ENCODE measurements at places on chromosomes 6 and 20.

GRCh38 chr20:47024461-47024937 is 129.9 kb downstream of the EYA2 start:
- no peak for DNase-seq

DNA sequence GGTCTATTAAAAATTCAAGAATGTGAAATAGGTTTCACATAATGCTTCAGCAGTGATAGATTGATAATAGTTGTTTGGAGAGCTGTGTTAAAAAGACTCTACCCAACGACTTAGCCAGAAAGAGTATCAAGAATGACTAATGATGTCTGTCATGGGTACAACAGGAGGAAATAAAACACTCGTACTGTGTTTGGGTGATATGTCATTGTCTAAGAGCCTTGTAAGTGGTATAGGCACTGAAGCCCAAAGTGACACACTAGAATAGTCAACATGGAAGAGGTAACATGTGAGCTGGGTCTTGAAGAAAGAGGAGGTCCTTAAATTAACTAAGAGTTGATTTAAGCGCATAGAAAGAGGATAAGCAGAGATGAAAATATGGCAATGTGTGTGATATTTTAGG is 471.8 kb upstream of the MAN1A1 start:
- no peak for DNase-seq

GRCh38 chr20:57749131-57749690 is 39.4 kb upstream of the PMEPA1 start:
- no peak for DNase-seq

GRCh38 chr6:170153436-170154319 is 137.2 kb downstream of the DLL1 start:
- DNase-seq: no peak

GRCh38 chr6:127879685-127880084 is 21.2 kb downstream of the THEMIS start:
- DNase-seq: no peak

DNA sequence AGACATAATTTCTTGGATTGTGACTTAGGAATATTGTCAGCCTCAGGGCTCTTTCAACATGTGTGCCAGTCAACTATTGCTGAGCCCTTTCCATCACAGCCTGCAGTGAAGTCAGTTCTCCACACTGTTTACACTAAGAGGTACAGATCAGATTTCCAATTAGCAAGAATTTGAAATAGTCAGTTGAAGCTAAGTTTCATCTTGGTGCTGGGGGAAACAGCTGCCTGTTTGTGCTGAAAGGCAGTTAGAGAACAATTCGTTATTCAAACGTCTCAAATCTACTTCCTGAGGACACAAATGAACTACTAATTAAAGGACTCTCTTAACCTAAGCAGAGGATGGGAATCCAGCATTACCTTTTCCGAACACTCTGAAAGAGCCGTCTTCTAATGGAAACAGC is 25.9 kb downstream of the ADGRF1 start:
- no peak for DNase-seq

DNA sequence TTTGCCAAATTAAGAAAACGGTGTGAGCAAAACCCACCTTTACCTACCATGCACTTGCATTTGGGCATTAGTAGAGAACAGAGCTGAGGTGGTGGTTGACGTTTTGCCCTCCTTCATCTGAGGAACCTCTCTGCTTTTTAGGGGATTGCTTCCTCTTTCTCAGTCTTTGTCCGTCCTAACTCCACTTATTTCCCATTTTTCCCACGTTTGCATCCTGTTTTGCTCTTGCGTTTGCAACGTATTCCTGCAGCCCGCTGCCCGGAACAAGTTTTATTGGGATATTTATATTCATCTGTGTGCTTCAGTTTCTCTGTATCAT is 374 bp upstream of the SERINC1 start:
- no peak for DNase-seq

DNA sequence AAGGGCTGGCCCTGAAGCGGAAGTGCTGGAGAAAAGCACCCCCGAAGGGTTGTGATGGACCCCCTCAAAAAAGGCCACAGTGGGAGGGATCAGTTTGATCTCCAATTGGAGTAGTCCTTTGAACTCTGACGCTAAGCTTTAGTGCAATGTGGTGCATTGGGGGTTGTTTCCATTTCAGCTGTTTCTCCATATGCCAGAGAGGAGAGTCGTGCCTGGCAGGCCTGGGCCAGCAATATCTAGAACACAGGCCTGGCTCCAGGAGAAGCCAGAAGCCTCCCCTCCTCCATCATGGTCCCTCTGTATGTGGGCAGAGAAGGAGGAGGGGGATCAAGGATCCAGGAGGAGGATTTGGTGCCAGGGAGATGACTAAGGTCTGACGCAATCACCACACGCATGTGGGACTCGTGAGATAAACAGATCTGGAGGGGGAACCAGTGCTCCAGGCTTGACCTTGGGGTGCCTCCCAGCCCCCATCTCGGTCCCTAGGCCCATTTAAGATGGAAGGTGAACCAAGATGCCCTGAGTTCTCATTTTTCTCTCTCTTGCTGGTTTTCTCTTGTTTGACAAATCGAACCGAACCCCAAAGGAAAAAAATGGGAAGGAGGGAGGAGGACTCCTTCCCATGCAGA is 517.4 kb upstream of the JARID2 start:
- DNase-seq: no peak

GRCh38 chr6:36825994-36826393 is 13.2 kb downstream of the CPNE5 start:
- DNase-seq: no peak

DNA sequence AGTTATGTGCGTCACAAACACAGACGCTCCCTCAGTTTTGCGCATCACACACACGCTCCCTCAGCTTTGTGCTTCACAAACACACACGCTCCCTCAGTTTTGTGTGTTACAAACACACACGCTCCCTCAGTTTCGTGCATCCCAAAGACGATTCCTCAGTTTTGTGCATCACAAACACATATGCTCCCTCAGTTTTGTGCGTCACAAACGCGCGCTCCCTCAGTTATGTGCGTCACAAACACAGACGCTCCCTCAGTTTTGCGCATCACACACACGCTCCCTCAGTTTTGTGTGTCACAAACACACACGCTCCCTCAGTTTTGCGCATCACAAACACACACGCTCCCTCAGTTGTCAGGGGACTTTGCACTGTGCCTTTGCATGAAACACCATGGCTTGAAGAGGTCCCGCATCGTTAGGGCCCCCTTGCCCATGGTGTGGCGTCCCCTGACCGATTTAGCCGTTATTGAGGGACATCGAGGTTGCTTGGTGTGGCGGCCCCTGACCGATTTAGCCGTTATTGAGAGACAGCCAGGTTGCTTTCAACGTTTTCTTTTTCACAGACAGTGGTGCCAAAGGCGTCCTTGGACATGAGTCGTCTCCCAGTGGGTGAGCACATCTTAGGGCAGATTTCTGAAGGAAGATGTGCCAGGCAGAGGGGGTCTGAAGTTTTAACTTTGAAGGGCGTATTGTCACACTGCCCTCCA is 28.1 kb upstream of the MYT1 start:
- DNase-seq: no peak

GRCh38 chr6:101365181-101365580 is 28.3 kb upstream of the GRIK2 start:
- no peak for DNase-seq

DNA sequence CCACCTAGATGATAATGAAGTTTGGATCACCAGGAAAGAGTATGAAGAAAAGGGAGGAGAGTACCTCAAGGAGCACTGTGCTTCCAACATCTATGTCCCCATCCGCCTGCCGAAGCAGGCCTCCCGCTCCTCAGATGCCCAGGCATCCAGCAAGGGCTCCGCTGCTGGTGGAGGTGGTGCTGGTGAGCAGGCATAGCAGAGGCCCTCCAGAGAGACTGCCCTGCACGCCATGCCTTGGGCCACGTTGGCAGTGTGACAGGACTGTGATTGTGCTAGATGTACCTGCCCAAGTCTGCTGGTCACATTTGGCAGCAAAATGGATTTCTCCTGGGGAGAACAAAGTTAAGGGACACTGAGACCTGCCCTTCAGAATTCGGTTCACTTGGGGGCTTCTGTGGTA is 23.4 kb downstream of the ACTR5 start:
- no peak for DNase-seq

DNA sequence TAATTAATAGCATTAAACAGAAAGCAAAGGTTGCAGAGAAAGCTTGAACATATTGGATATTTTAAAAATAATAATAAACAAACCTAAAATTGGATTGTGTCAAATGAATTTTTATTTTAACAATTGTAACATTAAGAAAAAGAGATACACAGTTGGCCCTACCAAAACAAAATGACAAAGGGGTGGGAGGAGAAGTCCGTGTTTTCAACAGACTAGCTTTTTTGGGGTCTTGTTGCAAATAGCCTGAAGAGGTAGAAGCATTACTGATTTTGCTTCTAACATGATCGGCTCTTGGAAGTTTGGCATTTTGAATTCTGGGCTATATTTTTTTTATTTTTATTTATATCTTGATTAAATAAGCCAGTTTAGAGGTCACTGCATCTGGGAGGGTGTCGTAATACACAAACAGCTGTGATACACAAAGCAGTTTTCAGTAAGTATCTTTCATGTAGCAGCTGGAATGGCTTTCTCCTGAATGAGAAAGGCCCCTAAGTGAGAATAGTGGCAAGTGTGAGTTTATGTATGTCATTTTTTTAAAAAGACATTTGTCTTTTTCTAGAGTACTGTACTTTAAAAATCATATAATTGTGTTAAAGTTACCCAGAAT is 85.5 kb upstream of the ZNF217 start:
- DNase-seq: no peak

- peak; percentile 23 for DNase-seq
Observed at GRCh38 chr20:13610184-13610583, 28.5 kb downstream of the TASP1 start.

DNA sequence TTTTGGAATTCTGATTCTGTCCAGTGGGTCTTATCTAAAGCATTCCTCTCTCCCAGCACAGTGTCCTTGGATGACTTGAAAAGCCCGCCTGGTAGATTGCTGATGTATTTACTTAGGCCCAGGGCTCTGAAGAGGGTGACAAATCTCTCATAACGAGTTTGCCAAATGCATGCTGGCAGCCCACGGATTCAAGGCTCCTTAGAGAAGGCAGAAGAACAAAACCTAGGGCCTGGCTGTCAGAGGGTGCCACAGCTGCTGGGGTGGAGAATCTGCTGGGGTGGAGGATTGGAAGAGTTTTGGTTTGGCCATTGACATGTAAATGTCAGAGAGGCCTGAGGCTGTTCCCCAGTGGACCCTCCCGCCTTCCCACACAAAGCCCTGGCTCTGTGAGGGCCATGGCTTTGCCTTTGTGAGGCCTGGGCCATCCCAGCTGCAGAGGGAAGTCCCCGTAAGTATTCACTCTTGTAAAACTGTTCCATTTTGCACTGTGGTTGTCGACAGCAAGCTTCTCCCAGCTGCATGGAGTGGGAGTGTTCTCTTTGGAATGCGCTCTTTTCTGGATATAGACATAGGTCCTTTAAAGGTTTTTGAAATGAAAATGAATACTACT is 50.3 kb downstream of the ANKRD6 start:
- DNase-seq: no peak

DNA sequence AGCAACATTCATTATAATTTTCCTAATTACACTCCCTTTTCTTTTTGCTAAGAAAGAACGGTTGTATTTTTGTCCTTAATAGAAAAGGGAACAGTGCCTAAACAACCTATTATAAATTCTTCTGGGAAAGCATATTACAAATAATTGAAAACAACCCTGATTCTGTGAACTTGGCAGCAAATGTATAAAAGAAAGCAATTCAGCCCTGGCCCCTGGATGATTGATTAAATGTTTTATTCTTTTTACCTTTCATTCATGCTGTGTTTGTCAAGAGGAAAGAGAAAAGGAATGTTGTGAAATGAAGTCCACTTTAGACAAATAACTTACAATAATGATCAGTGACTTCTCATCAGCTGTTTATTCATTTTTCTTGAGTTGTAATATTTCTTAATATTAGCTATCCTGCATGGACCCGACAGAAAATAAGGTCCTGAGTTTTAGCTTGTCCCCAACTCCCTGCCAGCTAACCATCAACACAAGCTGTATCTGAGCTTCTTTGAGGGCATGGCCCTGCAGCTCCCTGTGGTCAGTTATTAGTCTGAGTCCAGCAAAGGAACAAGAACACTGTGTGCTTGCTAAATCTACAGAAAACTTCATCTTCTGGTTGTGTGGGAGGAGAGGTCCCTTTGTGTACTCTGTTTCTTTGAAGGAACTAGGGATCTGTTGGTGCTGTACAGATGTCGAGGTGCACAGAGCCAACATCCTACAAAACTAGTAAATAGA is 248.2 kb downstream of the LAMA2 start:
- DNase-seq: no peak

GRCh38 chr6:20846602-20847028 is 312.4 kb downstream of the CDKAL1 start:
- no peak for DNase-seq

DNA sequence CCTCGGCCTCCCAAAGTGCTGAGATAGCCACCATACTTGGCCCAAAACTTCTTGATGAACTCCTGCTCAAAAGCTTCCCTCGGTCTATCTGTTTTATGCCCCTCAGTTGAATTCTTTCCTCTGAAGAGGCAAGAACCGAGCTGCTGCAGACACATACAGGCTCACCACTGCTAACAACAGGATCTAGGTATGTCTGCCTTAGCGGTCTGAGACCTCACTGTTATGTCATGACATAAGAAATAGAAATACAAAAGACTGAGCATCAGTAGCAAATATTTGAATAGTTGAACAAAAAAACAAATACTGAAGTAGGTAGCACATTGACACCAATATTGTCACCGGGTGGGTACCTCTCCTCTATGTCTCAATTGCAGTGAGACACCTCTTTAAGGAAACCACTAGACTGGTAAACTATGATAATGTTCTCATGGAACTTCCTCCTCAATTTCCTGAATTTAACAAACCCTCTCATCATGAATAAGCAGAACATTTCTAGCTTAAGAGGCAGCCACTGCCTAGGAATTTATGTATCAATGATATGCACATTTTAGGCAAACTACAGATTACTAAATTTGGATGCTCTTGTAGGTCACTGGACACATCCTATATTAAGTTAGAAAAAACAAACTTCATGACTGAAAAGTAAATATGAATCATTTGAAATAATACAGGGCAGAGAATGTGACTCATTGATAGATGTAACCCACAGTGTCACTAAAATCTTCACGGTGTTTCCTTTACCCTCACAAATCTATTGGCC is 9.4 kb upstream of the STXBP5 start:
- no peak for DNase-seq

DNA sequence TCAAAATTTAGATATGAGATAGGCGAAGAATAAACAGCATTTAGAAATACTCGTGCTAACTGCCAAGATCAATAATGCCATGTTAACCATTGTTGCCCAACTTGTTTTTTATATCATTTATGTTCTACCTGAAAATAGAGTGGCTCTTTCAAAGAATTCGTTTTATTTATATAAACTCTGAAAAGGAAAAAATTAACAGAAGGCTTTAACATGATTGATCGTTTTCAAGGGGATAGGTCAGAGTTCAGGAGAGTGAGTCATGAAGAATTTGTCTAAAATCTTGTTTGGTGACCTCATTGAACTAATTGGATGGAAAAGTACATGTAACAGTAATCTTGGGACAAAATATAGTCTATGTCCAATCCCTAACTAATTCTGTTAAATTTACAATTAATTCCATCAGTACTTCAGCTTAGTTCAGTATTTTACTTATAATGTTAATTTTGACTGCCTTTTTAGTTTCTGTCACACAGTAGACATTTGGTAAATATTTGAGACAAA is 11.1 kb upstream of the ELOVL2 start:
- DNase-seq: no peak

Data from HuH-7 (cell line).